Cerebellar cortex (tissue), 1 donor: ENCODE measurements at places on chromosomes 4 and X.

DNA sequence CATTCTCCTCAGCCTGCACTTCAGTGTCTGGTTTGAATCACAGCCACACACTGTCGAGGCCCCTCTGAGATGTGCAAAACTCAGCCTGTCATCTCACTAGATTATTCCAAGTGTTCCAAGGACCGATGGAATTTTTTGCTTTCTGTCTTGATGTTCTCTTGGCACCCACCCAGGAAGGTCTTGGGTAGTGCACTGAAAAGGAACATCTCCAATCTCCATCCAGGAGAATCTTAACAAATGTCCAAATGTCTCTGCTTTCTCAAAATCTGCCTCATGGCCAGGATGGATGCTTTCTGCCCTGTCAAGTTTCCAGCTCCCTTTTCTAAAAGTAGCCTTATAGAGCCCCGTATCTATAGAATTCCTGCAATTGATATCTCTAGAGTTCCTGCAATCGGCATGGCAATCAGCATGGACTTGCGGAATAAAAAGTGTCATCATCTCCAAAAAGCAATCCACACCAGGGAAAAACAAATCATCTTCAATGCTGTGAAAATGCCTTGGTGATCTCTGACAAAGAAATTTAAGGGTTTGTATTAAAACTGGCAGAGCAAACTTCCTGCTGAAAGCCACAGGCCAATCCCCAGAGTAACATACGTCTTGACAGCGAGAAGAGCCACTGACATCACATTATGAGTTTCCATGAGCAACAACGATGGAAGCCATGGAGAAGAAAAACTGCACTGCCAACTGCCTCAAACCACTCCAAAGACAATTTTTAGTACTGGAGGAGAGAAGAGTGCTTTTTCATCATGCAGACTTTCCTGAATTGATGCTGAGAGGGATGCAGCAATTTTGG, 215.3 kb upstream of the FAM9B start:
- DNase-seq = no peak

GRCh38 chr4:186931519-186931918, 207.9 kb upstream of the FAT1 start:
- no peak for DNase-seq

DNA sequence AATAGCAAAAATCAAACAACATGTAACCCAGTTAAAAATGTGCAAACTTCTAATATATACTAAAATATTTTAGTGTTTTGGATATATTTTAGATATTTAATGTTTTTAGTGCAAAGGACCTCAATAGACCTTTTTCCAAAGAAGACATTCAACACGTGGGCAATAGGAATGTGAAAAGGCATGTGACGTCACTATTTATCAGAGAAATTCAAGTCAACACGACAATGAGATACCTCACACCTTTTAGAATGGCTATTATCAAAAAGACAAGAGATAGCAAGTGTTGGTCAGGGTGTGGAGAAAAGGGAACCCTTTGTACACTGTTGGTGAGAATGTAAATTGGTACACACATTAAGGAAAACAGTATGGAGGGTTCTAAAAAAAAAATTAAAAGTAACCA, 115.6 kb upstream of the FAM47B start:
- no peak for DNase-seq

GRCh38 chr4:157204634-157205244, 15.8 kb upstream of the GRIA2 start:
- DNase-seq = no peak

- DNase-seq = peak; percentile 42
These were observed 69.8 kb downstream of the DTHD1 start for GRCh38 chr4:36351082-36351666.
